NCI-H1436 (cell line): ENCODE measurements at places on chromosomes 6 and 20.

DNA sequence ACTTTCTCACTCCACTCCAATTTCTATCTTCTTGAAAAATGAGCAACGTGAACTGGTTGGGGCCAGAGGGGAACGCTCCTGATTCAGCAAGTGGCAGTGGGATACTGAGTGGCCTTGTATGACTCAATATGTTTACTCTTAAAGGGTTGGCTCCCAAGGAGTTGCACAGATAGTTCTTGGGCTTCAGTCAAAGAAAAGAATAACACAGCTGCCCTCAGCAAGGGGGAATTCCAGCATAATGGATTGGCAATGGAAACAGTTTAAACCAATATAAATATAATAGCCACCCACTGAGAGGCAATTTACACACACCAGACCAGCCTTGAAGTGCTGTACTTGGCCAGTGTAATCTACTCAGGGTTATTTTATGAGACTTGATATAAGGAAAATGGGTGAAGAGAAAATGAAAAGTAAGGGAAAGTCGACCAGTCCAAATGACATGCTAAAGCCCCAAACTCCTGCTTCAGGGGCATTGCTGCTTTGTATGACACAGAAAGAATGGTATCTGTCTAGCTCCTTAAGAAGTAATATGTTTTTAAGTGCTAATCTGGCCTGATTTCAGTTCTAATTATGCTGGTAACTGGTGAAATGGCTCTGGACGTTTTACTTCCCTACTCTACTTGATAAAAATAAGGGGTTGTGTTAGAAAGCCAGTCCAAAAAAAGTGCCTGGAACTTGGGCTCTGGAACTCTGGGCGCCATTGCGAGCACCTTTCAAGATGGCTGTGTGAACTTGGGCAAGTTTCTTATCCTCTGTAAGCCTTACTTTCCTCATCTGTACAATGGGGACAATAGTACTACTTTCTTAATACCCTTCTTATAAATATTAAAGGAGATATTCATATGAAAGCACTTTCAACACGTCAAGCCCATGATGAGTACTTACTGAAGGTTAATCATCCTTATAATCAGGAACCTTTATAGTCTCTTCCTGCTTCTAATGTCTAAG lies 712.9 kb upstream of the MAP3K7 start:
- no peak for DNase-seq

DNA sequence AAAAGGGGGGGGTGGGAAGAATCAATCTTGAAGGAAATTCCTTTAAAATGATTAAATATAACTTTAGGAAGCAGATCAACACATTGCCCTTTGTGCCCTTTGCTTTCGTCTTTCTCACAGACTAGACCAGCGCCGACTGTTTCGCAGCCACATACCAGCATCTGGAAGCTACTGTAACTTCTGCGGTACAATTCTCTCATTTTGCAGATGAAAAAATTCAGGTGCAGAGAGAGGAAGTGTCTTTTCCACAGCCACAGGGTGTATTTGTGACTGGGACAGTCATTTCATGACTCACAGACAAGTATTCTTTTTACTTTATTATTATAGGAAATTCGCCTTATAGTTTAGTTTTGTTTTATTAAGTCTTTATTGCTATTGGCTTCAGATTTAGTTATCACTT lies 84.2 kb downstream of the UST start:
- DNase-seq: no peak

GRCh38 chr6:21107796-21108195 lies 485.8 kb upstream of the SOX4 start:
- DNase-seq: no peak

- DNase-seq: no peak
Measured at GRCh38 chr6:139184459-139184858, 49.6 kb downstream of the HECA start.

DNA sequence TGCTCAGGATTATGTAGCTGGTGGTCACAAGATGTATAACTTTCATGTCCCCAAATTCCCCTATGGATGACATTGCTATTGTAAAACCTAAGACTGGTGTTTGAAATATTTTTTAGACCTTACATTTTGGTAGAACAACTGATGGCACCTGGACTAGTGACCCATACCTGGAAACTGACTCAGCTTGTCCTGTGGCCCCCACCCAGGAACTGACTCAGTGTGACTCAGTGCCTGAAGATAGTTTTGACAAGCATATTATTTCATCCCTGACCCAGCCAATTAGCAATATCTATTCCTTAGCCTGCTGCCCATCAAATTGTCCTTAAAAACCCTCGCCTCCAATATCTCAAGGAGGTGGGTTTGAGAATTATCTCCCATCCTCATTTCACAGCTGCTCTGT lies 90.9 kb upstream of the GRIK2 start:
- no peak for DNase-seq

GRCh38 chr20:25439328-25439727 lies 31.9 kb downstream of the GINS1 start:
- DNase-seq: no peak

DNA sequence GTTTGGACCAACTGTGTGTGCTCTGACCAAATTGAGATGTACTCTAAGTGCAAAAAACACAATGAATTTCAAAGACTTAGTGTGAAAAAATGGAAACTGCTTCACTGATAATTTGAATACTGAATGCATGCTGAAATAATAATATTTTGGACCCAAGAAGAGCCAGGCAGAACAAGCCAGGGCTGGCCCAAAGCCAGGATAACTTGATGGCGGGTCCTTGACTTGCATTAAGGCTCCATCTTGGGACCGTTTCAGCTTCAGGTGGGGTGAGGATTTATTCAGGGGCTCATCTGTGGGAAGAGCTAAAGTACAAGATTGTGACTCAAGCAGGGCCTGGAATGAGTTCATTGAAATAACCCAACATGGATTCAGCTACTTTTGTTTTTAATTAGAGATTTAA lies 921.9 kb downstream of the QKI start:
- no peak for DNase-seq

DNA sequence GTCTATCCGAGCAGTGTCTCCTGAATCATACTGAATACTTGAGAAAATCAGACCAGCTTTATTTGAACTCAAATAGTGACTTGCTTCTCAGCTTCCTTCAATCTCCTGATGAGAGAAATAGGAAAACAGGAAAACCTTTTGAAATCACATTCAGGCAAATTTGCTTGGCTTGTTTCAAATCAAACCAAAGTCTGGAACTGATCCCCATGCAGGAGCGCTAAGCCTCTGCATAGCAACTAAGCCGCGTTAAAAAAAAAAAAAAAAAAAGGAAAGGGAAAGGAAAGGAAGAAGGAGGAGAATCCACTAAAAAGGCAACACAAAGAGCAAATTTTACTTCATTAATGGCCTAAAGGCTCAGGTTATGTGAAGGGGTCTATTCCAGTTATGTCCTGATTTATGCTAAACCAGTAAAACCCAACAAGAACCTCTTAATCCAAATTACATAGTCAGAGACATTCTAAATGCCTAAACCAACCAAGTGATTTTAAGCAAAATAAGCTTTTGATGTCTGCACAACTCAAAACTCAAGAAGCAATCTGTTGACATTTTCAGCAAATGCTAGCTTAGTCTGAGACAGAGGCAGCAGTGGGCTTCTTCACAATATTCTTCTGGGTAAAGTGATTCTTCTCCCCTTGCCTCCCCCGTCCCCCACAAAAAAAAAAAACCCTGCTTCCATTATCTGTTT lies 112.5 kb downstream of the SOBP start:
- no peak for DNase-seq

DNA sequence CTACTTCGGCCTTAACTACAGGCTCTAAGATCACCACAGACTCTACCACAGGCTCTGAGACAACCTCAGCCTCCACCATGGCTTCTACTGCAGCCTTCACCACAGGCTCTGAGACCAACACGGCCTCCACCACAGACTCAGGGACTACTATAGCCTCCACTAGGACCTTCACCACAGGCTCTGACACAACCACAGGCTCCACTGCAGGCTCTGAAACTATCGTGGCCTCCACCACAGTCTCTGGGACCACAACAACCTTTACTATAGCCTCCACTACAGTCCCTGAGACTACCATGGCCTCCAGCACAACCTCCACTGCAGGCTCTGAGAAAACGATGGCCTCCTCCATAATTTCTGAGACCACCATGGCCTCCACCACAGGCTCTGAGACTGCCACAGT lies 15.3 kb downstream of the MUC22 start:
- DNase-seq: no peak

GRCh38 chr6:130167655-130168054 lies 55.1 kb downstream of the SAMD3 start:
- DNase-seq: no peak

DNA sequence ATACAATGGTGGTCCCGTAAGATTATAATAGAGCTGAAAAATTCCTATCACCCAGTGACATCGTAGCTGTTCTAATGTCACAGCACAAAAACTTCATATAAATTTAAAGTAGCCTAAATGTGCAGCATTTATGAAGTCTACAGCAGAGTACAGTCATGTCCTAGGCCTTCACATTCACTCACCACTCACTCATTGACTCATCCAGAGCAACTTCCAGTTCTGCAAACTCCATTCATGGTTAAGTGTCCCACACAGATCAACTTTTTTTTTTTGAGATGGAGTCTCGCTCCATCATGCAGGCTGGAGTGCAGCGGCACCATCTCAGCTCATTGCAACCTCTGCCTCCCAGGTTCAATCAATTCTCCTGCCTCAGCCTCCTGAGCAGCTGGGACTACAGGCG lies 20.9 kb upstream of the KCNG1 start:
- DNase-seq: no peak

DNA sequence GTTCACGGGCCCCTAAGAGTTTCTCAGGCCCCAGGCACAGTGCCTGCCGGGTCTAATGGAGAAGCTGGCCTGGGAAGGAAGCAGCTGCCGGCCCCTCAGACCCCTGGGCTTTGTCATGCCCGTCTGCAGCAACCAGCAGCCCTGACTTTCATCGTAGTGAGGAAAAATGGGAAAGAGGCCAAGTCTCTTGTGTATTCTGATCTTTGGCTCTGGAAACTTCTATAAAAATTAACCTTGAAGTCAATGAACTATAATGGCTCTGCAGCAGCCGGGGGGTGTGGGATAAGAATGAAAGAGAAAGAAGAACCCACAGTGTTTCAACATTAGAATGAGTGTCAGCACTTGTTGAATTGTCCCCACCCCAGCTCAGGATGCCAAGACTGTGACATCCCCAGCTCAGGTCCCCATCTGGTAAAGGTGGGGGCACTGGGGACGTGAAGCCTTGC lies 12.9 kb downstream of the TGM2 start:
- DNase-seq: no peak

GRCh38 chr6:136792095-136792409 lies 225 bp downstream of the MAP3K5 start:
- DNase-seq: no peak

- no peak for DNase-seq
Measured at GRCh38 chr20:35899064-35899463, 55.2 kb downstream of the SCAND1 start.

DNA sequence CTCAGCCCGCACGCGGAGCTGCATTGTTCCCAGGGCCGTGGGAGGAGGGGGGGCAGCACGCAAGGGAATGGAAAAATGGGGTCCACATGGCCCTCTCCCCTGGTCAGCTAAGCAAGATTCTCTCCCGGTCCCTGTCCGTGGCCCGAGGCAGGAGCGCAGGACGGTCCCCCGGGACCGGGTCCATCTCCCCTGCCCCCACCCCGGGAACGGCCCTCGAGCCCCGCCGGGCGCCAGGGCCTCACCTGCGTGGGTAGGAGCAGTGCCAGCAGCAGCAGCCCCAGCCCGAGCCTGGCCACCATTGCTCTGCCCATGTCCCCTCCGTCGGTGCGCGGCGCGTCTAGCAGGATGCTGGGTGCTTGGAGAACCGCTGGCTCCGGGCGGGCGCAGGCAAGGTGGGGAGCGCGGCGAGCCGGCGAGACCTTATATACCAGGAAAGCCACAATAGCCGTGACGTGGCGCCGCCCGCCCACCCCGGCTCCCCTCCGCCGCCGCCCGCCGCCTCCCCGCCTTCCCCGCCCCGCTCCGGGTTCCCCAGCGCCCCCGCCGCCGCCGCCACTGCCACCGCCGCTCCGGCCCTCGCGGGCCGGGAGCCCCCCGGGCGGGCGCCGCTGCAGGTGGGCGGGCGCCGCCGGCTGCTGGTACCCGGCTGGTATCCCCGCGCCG lies at the start of gene CD24:
Gene CD24, minus strand, starts transcription at position 394 of the 663 bp plus-strand sequence. Its CDS starts 83 bp downstream, at position 311.
- DNase-seq: peak; percentile 70

DNA sequence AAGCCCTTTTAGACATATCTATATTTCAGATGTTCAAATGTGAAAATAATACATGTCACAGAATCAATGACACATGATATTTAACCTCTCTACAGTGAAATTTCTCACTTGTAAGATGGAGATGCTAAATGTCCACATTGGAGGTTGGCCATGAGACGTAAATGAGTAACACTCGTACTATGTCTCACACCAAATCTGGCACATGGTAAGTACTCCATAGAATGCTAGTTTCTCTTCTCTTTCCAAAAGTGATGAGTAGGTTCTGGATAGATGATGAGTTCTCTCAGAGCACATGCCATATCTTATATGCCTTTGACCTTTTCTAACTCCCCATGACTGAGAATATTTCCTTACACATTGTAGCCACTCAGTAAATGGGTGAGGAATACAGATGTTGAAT lies 17.7 kb downstream of the GFOD1 start:
- no peak for DNase-seq

DNA sequence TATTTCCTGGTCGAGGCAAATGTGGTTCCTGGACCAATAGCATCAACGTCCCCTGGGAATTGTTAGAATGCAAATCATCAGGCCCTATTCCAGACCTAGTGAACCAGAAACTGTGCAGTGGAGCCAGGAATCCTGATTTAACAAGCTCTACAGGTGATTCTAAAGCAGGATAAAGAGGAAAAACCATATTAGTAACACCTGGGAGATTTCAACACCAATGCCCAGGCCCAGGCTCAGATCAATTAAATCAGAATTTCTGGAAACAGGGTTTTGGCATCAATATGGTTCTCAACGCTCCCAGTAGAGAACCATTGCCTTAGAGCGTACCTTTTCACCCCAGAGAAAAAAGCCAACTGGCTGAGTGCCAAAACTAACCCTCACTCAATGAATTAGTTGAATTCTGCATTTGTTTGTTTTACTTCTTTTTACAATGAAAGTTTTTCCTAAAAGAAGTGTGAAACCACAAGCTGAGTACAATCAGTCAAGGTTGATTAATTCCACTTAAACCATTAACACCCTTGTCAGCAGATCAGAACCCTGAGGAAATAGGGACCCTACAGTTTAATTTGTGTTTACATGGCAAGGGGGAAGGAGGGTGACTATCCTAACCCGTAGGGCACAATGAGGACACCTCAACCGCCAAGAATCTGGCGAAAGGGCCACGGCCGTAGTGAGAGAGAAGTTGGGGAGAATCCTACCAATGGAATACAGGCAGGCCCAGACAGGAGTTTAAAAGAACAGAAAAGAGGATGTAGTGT lies 34.9 kb upstream of the LOC128125822 start:
- no peak for DNase-seq

GRCh38 chr20:20856956-20857355 lies 144.5 kb upstream of the RALGAPA2 start:
- no peak for DNase-seq

DNA sequence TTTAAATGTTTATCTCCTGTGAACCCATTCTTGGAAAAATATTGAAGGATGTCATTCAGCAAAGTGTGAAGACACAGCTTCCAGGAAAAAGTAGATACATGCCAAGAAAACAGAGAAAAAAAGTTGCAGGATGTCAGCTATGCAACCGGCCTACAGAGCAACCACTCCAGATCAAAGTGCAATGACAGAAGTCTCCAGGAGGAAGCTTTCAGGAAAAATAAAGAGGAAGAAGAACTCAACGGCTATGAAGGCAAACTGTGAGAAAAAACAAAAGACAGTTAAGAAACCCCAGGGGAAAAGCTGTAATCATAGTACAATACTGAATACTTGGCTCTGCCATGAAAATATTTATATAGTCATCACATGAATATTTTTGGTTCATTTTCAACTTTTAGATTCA lies 30.6 kb downstream of the REPS1 start:
- no peak for DNase-seq
